ENCODE measurements at places on chromosomes 11 and 22. TPM values are rescaled to one million over a fixed set of nuclear protein-coding genes. Genes with fewer than 3 reads are reported as not detected.

TENM4 gene
- 0.68 TPM for total RNA-seq

HTR3B gene
- total RNA-seq, result not detected

ARHGAP20 gene
- 7.9 TPM for total RNA-seq

GRCh38 chr11:28767574-28767973 is 659.4 kb downstream of the METTL15 start:
- H3K27me3 ChIP-seq, result no peaks in the 10 kb centered on the region
- no peak for DNase-seq
- no peaks in the 10 kb centered on the region for H3K4me1 ChIP-seq
- H3K27ac ChIP-seq, result no peak overlapping the region
- H3K36me3 ChIP-seq, result no peaks in the 10 kb centered on the region
- H3K4me3 ChIP-seq, result no peak overlapping the region

DNA sequence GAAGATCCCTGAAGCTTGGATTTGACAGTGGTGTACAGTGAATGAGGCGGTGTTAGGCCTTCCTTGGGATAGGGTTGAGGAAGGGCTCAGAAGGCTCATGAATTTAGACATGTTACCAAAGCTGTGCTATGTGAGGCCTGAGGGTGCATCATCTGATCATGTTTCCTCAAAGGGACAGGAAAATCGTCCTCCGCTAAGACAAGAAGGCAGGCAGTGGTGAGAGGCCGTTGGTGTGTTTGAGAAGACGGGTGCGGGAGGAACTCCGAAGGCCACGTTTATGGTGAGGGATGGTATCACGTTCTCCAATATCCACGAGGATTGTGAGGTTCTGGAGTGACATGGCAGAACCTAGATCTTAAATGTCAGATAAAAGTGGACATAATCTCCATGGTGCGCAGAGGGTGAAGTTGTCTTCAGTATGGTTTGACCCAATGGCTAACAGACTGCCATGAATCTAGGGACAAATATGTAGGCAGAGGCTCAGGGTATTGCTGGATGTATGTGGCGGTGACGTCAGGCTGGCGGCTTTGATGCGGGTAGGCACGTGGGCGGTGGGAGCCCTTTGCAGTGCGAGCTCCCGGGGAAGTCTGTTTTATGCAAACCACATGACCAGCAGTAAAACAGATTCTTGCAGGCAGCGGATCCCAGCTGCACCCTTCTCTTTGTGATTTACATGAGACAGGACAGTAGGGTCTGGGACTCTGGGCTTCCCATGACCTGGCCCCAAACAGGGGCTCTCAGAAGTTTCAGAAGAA is 242.3 kb upstream of the B3GAT1 start:
- H3K36me3 ChIP-seq, result no peaks in the 10 kb centered on the region
- no peak overlapping the region for H3K27ac ChIP-seq
